ENCODE measurements at places on chromosomes 5 and 9.

DNA sequence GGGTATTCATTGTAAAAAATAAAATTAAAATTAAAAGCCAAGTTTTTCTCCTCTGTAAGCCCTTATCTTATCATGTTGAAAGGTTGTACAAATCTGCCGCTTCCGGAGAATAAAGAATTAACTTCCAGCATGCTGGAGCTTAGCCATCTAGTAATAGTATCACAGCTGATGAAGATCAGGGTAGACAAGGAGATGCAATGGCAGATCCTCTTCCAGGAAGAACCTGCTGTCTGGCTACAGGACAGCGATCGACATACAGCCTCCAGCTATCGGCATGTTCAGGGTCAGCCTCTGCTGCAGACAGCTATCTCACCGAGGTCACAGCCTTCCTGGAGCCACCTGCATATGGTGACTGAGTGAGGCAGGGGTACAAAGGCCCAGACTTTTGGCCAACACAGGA, 82.6 kb downstream of the MED27 start:
- DNase-seq, result no peak

DNA sequence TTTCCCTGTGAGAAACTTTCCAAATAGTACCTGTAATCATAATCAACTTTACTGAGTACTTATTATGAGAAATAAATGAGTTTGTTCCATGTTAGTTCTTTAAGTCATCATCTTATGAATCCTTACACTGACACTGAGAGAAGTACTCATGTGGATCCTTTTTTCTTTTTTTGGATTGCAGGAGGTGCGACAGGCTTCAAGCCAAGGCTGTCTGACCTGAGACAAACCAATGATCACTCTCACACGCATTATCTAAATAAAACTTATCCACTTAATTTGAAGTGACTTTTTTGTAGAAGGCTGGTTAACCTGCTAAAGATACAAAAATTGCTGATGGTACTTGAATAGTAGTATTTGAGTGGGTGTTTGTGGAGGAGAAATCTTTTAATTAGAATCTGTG, 39.5 kb downstream of the JAKMIP2 start:
- no peak for DNase-seq

- no peak for DNase-seq
Observed at GRCh38 chr9:110825950-110826349, 157.4 kb downstream of the MUSK start.

- no peak for DNase-seq
Observed at GRCh38 chr5:180080486-180081280, 9.1 kb upstream of the RNF130 start.

GRCh38 chr5:37881359-37881758, 41.5 kb upstream of the GDNF start:
- DNase-seq, result no peak

- no peak for DNase-seq
Observed at GRCh38 chr5:156522651-156523529, 195.9 kb downstream of the SGCD start.

- peak; percentile 33 for DNase-seq
Observed at GRCh38 chr5:76953551-76954382, 922 bp downstream of the CRHBP start.

- no peak for DNase-seq
Observed at GRCh38 chr9:38339496-38339895, 53.0 kb upstream of the ALDH1B1 start.

DNA sequence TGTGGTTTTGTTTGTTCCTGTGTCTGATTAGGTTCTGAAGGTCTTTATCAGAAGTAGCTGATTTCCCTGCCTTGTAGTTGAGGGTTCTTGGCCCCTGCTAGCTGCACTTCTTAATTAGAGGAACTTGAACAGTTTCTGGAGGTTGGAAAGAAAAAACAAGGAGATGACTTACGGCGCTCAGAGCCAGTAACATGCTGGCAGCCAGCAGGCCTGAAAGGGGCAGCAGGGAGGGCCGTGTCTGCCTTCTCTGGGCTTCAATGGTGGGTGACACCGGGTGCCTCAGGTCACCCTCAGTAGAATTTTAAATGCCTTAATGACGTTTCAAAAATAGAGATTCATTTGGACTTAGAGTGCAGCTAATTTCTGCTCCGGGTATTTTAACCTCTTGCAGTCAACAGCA, 15.8 kb downstream of the UBE2QL1 start:
- DNase-seq, result no peak

- DNase-seq, result peak; percentile 52
Observed at GRCh38 chr5:157718519-157718918, 12.7 kb upstream of the THG1L start.

DNA sequence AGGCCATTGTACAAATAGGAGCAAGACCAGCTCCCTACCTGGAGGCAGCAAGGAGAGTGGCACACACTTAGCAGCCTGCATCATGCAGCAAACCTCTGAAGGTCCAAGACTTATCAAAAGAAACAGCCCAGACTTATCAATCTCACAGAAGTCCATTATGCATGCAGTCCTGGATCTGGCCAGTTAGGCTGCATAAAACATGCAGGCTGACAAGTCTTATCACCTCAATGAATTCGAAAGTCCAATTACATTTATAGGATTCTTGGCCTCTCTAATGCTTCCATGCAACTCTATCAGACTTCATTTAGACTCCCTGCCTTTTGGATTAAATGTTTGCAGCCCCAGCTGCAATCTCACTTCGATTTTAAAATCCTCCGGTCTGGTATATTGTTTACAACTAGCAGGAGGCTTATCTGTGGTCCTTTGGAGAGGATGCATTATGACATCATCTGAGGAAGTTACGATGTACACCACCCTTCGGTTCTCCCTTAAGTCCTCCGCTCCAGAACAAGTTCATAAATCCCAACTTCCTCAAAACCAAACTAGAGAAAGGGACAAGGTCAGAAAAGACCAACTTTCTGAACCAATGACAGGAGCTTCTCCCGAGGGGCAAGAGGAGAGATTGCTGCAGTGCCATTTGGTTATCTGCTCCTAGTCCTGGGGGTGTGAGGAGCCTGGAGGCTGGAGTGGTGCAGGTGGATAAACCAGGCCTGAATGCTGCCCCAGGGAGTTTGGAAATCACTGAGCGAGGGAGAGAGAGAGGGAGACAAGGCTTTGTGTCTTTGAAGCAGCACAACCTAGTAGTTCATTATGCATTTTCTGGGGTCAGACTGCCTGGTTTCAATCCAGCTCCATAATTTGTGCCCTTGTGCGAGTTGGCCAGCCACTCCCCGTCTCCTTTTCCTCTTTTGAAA, 313.9 kb downstream of the TLE1 start:
- DNase-seq, result no peak

- DNase-seq, result no peak
Observed at GRCh38 chr5:142938266-142938880, 168.2 kb downstream of the ARHGAP26 start.

- DNase-seq, result no peak
Observed at GRCh38 chr9:93675336-93676150, 99.2 kb downstream of the PHF2 start.

DNA sequence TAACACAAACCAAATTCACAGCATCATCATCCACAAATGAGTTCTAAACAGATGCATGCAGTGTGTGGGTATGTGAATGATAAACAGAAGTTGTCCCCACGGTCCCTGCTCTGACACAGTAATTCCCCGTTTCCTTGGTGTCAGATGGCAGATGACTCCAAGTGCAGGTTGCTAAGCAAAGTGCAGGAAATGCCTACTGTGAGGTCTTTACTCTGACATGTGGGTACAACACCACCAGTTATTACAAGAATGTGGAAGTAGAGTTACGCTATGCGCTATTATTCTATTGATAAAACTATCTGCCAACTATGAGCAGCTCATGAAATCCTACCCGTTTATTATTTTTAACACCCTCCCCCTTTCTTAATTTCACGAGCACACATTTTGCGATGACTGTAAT, 448.9 kb downstream of the BNC2 start:
- no peak for DNase-seq

- DNase-seq, result no peak
Observed at GRCh38 chr5:54670281-54670680, 152.7 kb downstream of the SNX18 start.

DNA sequence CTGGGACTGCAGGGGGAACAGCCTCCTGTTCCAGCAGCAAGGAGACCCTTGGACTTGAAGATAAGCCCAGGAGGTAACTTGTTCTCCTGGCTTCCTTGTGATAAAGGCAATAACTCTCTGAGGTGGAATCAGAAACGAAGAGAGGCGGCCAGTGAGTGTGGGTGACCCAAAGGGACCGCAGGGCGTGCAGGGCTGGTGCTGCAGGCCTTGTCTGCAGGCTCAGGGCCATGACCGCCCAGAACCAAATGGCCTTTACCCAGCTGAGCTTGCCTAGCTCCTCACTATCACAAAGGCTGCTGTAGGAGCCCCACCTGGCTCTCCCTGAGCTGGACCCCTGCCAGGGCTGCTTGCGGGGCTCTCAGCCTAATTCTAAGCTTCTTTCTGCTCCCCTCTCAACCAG, 72.5 kb downstream of the NDFIP1 start:
- DNase-seq, result no peak

DNA sequence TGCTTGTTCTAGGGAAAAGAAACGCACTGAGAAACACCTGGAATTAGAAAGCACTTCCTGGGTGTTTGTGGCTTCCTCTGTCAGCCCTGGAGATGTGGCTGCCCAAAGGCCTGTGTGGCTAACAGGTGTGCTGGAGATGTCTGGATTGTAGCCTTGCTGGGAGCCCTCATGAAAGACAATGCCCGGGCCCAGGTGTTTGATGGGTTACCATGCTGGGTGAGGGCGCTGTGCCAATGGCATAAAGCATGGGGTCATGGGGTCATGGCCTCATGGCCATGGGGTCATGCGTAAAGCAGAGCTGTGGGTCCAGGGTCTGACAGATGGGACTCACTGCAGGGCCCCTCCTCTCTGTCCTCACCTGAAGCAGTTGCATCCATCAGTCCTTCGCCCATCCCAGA, 21.6 kb downstream of the ANKRD33B start:
- DNase-seq, result no peak

GRCh38 chr9:112861638-112862555, 28.8 kb downstream of the SLC46A2 start:
- DNase-seq, result peak; percentile 50

GRCh38 chr9:85056203-85056572, 386.7 kb downstream of the NTRK2 start:
- no peak for DNase-seq

GRCh38 chr5:54081415-54081814, 229.0 kb downstream of the ARL15 start:
- no peak for DNase-seq

DNA sequence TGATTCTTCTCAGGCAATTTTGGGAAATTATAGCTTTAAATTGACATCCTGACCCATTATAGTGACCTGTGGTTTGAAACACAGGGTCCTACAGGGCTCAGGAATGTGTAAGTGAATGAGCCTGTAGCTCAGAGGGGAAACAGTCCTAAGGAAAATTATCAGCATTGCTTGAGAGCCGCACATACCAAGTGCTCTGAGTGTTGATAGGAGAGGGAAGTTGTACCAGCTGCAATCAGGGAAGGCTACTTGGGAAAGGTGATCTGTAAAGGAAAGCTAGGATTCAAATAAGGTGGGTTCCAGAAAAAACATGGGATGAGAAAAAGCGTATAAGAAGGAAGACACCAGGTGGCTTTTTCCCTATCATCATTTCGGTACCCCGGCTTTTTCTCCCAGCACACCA, 4.4 kb upstream of the SLC25A51 start:
- DNase-seq, result no peak

DNA sequence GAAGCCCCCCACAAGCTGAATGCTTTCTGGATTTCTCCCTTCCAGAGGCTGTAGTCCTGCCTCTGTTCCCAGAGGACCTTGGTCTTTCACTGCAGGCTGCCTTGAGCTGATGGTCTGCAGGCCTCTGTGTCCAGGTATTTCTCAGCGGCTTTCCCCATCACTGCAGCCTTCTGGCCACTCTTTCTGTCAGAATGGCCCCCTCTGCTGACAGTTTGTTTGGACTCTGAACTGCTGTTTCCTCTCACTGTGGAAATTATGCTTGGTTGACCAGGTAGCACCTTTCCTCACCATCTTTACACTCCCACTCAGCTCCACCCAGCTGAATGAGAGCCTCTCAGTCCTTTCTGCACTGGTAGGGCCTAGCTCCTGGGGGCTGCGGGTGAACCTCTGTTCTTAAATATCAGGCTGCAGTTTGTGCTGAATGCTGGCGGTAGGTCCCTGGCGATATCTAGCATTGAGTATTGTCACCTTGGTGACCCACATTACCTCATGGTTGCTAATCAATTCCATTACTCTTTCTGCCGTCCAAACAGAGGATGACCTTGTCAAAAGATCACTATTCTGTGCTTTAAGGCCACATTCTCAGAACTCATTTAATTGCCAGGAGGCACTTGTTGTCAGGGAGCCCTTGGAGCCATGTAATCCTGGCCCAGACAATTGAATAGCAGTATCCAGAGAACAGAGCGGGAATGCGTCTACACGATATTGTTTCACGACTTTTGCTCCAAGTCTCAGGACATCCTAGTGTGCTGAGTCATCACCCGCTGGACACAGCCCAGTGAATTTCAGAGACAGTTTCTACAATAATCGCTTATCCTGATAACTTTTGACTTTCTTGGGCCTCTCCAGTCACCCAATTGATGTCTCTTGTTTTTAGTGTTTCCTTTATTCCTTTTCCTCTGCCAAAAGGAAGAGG, 230.2 kb downstream of the TENT4A start:
- no peak for DNase-seq

GRCh38 chr9:130500340-130501180, 55.8 kb downstream of the ASS1 start:
- DNase-seq, result no peak

GRCh38 chr9:15135164-15135792, 171.7 kb downstream of the TTC39B start:
- peak; percentile 57 for DNase-seq

- peak; percentile 24 for DNase-seq
Observed at GRCh38 chr5:137778772-137779564, 24.8 kb upstream of the HNRNPA0 start.

GRCh38 chr9:6829536-6829935, 71.8 kb downstream of the KDM4C start:
- no peak for DNase-seq

GRCh38 chr5:174558190-174558589, 166.2 kb upstream of the MSX2 start:
- no peak for DNase-seq

DNA sequence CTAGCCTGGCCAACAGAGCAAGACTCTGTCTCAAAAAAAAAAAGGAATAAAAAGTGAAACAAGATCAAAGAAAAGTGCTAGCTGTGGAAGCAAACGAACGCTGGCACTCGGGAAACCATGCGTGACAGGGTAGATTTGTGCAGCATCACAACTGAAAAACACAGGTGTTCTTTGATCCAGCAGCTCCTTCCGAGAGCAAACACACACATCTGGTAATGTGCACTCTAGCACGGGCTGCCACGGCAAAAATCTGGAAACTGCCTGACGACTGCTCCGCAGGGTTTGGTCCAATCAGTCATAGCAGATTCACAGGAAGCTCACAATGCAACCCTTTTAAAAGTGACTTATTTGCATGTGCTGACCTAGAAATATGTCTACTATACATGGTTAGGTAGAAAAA, 80.0 kb downstream of the SYK start:
- no peak for DNase-seq

Measured in mammary epithelial cell (primary cell).